Hematopoietic multipotent progenitor cell treated with erythropoietin and hydrocortisone succinate and interleukin-3 and kit ligand, for 4 days (in vitro differentiated cells): ENCODE measurements at places on chromosomes 12 and 14.

- peak; percentile 27 for DNase-seq
These were observed 41.6 kb downstream of the ACACB start for GRCh38 chr12:109157986-109158385.

DNA sequence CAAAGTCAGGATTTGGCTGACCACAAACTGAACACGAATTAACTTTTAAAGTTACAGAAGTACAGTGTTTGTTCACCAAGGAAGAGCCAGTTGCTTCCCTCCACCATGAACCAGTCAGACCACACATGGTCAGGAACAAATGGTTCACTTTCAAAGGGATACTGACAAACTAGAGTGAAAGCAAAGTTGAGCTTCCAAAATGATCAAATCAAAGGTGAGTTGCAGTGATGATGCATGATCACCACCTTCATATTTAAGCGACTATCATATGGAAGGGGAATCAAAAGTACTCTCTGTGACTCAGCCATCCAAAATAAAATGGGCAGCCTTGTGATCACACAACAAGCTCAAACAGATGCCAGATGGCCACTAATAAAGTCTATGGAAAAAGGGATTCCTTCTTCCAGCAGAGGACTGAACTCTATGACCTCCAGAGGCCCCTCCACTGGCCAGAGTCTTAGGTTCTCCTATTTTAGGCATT, 13.1 kb downstream of the NT5DC3 start:
- peak; percentile 23 for DNase-seq

DNA sequence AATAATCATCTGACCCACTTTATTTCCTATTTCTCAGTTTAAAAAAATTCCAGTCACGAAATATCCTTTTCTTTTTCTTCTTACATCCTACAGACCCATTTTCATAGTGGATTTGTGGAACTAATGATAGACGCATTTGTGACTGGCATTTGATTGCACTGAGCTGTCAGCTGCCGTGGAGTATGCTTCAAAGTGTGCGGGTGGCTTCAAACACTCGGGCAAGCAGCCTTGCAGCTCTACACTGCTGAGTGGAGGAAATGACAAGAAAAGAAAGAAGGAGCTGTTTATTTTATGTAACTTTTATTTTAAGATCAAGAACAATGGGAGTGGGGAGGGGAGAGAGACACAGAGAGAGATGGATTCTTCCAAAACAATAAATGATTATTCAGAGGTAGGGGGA, 112.8 kb upstream of the NAP1L1 start:
- DNase-seq = no peak

- DNase-seq = no peak
These were observed 11.1 kb upstream of the ANO6 start for GRCh38 chr12:45204757-45205156.

DNA sequence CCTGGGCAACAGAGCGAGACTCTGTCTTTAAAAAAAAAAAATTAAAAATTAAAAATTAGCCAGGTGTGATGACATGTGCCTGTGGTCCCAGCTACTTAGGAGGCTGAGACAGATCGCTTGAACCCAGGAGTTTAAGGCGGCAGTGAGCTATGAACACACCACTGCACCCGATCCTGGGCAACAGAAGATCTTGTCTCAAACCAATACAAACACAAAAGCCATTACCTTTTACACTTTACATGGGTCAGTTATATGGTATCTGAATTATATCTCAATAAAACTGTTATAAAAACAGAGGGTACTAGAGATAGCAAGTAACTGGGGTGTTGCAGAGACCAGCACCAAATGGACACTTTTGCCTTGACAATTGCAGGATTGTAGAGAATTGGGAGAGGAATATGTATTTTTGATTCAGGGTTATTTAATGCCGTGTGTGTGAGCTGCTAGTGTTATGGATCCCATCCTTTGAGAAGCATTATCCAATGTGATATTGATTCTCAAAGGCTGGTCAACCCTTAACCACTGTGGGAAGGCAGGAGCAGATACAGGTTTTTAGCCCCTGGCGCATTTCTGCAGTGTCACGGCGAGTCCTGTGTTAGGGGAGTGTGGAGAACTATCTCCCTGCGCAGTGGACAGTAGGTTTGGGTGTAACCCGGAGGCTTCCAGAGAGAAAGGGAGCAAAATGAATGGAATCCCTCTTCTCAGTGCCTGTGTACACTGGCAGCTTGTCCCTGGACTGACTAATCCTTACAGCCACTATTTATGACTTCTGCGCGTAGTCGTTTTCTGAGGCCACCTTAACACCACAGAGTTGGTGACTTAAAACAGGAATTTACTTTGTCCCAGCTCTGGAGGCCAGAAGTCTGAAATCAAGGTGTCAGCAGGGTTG, 4.3 kb downstream of the PSMD9 start:
- DNase-seq = no peak

GRCh38 chr12:26744697-26745440, 88.1 kb downstream of the ITPR2 start:
- DNase-seq = no peak

DNA sequence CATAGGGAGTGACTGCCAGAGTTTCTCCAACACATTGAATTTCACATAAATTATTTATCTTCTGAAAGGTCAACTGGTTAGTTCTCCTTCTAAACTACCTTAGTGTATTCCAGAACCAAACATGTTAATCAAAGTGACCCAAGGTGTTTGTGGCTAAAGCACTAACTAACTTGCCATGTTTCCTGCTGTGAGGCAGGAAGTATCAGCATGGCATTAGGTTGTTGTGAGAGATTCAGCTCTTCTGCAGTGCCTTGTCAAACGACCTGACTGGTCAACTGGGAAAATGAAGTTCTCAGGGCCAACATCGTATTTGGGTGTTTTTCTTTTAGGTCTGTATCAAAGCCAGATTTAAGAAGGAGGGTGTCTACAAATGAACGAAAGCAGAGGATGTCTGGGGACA, 448.1 kb downstream of the APAF1 start:
- DNase-seq = no peak

GRCh38 chr12:108691998-108692808, 39.1 kb downstream of the CORO1C start:
- peak; percentile 92 for DNase-seq

DNA sequence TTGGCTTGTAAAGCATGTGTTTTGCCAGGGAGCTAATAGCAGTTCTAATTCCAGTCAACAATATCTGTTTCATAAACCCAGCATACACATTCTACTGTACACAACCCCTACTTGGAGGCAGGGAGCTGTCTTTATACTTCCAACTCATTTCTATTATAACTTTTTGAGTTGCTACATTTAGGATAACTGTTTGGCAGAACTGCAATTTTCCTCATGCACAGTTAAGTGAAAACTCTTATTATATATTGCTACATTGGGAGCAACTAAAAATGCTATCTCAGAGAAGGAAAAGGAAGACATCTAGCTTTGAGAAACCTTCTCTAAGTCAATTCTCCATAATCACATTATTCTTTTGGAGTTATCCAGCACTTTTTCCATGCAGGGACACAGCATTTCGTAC, 480.2 kb downstream of the RPS29 start:
- no peak for DNase-seq

DNA sequence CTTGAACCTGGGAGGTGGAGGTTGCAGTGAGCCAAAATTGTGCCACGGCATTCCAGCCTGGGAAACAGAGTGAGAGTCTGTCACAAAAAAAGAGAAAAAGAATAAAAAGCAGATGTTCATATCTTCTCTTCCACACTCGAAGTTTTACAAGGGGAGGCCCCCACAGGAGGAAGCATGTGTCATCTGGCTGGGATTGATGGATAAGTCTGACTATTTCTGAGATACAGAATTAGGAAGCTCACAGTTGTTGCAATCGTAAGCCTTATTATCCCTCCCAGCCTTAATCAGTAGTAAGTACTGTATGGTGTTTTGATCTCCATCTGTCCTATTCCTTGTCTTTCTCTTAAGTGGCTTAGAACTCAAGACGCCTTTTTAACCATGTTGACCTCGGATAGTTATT, 31.9 kb upstream of the RASSF8 start:
- DNase-seq = peak; percentile 13

GRCh38 chr12:6925239-6925539, 2.6 kb upstream of the ATN1 start:
- DNase-seq = no peak

DNA sequence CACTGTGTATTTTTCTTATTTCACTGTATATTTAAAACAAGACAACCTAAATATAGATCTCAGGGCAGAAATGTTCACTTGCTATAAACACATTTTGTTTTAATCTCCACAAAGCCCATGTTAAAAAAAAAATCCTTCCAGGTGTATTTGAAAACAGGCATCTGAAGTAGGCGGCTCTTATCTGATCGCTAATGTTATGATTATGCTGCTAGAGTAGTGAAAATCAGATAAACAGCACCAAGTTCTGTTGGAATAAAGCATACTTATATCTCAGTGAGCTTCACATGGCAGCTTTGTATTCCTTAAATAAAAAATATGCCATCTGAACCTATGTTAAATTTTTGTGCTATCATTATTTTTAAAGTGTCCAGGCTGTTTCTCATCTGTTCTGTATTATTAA, 47.6 kb upstream of the PZP start:
- no peak for DNase-seq

DNA sequence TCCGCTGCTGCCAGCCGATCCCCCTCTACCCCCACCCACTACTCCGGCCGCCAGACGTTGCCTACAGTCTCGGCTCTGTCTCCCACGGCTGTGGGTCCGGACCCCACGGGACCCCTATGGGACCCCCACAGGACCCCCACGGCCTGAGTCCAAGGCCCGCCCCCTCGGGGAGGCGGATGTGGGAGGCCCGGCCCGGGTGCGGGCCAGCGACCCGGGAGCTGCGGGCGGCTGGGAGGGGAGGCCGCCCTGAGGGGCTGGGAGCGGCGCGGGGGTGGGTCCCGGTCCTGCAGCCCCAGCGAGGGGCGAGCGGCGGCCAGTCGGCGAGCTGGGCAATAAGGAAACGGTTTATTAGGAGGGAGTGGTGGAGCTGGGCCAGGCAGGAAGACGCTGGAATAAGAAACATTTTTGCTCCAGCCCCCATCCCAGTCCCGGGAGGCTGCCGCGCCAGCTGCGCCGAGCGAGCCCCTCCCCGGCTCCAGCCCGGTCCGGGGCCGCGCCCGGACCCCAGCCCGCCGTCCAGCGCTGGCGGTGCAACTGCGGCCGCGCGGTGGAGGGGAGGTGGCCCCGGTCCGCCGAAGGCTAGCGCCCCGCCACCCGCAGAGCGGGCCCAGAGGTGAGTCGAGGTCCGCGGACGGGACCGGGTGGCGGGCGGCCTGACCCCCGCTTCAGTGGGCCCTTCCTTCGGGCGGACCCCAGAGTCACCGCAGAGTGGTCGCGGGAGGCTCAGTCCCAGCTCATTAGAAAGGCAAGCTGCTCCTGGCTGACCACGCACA, at the start of gene ACVRL1:
ACVRL1 (plus strand) TSS at position 422 of the 773 bp plus-strand sequence. CDS start 4,971 bp downstream, outside the sequence.
- DNase-seq = no peak

DNA sequence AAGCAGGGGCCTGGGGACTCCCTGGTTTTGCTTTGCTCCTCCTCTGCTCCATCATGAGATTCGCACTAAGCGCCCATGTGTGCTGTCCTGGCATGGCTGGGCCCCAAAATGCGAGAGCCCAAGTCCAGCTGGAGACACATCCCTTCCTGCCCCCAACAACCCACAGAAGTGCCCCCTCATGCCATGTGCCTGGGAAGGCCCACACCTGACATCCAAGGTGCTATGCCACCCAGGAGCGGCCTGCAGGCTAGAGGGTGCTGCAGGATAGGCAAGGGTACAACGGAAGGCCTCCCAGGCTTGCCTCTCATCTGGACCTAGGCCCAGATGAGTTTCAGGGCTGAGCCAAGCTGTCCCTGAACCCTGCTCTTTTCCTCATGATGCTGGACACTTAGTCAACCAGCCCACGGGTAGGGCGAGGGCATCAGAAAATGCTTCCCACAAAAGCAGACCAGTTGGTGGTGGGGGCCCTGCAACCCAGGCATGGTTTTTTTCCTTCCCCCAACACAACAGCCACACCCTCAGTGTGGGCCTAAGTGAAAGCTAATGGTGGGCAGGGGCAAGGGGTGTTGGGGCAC, 13.2 kb upstream of the KRT80 start:
- DNase-seq = no peak

GRCh38 chr14:24417832-24418491, 11.5 kb downstream of the CBLN3 start:
- no peak for DNase-seq

DNA sequence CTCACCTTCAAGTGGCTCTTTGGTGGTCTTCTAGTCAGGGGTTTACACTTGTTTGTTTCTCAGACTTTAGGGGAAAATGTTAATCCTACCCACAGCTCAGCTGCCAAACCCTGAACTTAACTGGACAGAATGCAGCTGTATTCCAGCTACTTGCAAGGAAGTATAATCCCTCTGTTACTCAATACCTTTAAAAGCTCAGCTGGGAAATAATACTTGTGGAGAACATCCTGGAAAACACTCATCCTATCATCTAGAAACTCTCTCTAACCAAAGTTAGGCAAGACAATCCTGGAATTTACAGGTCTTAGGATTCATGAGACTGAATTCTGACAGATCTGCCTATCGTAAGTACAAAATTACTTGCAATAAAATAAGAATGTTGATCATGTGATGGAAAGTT, 404.1 kb downstream of the ADAMTS20 start:
- no peak for DNase-seq

- DNase-seq = peak; percentile 34
These were observed 13.9 kb upstream of the ANKRD33 start for GRCh38 chr12:51874000-51874399.

- DNase-seq = no peak
These were observed 29.3 kb upstream of the EAPP start for GRCh38 chr14:34568803-34569202.

DNA sequence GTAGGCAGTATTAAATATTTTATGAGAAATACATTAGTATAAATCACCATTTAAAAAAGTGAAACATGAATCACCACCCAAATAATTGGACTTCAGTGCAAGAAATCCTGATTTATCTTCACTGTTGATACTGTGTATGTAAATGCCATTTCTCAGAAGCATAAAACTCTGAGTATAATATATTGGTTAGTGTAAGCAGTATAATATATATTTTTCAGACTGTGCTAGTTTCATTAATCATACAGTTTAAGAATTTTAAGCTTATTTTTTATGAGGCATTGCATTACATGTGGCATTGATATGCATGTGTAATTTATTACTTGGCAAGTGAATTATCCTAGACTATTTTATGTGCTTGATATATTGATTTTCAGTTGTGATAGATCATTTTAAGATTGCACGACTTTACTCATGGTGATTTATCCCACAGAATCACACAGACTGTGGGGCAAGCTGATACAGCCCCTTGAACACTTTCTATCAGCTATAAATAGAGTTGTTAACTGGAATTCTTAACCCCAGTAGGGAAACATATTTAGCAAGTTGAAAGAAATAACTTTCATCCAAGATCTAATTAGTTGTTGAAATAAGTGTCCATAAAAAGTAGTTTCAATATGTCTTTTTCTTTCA, 403.5 kb downstream of the RPL10L start:
- no peak for DNase-seq

- no peak for DNase-seq
These were observed 130.8 kb upstream of the PRKD1 start for GRCh38 chr14:30058401-30058800.

DNA sequence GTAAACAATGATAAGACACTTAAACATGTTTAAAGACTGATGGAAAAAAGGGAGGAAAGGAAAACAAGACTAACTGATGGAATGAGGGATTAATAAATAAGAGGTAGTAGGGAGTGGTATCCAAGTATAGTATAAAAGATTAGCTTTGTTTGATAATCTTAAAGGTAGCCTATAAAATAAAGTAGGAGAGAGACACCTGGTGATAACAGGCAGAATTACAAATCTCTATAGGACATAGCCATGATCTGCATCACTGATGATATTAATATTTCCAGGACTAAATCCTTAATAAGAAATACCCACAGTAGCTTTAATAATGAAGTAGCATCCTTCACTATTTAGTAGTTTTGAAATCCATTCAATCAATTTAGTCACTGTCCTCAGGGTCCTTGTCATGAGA, 30.4 kb downstream of the DLGAP5 start:
- DNase-seq = peak; percentile 64
